Stimulated activated CD4-positive, alpha-beta T cell treated with anti-CD3 and anti-CD28 coated beads, Interleukin-4, amount 100 ng/mL, for 4 hours (primary cell): ENCODE measurements at places on chromosomes 7 and 10.

DNA sequence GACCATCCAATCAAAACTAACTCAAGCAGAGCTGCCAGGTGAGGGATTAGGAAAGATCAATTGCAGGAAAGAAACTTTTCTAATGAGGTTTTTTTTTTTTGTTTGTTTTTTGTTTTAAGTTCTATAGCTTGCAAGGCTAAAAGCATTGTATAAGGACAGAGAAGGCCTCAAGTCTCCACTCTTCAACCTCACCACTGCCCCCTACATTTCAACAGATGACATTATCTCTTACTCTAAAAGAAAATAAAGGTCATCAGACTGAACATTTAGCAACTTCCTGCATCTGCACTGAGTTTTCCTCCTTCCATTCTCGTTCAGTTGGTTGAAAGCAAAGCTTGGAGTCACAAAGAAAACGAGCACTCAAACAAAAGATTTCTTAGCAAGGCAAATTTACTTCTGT lies 45.2 kb upstream of the EXOC4 start:
- DNase-seq, result no peak

- DNase-seq, result no peak
These were observed 176.9 kb downstream of the CHN2 start for GRCh38 chr7:29371472-29371871.

- no peak for DNase-seq
These were observed 294.5 kb downstream of the ADK start for GRCh38 chr10:74445493-74445892.

- DNase-seq, result no peak
These were observed 56.2 kb downstream of the XPNPEP1 start for GRCh38 chr10:109866995-109867635.

GRCh38 chr10:64518456-64518855 lies 997.3 kb downstream of the REEP3 start:
- no peak for DNase-seq

DNA sequence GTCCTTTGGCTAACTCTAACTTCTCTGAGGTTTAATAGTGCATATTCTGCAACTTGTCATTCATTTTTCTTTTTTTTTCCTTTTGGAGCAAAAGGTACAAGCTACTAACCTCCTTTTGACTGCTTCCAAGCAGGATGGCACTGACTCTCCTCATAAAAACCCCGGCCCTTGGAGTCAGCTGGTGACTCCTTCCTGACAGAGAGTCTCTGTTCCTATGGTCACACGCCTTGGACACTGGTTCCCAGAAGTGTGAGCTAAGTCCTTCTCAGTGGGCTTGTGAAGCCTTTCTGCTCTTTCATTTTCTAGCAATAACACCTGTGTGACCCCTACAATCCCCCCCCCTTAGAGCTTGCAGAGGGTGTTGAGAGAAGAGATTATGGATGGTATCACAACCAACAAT lies 21.7 kb downstream of the DOCK4 start:
- DNase-seq, result no peak

GRCh38 chr10:47337310-47337709 lies 10.9 kb upstream of the RBP3 start:
- no peak for DNase-seq

DNA sequence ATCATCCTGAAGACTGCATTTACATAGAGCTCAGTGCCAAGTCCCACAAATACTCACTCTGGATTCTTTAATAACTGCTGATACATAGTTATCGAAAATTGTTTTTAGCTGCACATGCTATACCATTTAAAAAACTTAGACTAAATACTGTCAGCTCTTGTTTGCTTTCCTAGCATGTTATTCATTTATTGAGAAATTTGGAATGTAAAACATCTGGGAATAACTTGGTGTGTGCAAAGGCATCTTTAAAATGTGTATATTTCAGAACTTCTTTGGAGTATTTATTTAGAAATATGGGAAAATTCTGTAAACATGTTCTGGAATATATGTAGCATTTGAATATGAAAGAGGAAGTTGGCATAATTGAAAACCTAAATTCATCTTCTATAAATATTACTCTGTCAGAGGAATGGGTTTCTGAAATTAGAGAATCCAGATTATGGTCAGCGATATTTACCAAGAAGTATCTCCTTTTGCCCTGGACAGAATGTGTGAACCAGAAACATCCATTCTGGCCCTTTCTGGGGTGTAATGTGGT lies 119.7 kb downstream of the ARID5B start:
- DNase-seq, result no peak

- no peak for DNase-seq
These were observed 18.1 kb downstream of the CALN1 start for GRCh38 chr7:72394016-72394415.

- DNase-seq, result no peak
These were observed 7.6 kb upstream of the CD36 start for GRCh38 chr7:80630608-80631405.

GRCh38 chr7:71548746-71549145 lies 416.8 kb downstream of the GALNT17 start:
- DNase-seq, result no peak

DNA sequence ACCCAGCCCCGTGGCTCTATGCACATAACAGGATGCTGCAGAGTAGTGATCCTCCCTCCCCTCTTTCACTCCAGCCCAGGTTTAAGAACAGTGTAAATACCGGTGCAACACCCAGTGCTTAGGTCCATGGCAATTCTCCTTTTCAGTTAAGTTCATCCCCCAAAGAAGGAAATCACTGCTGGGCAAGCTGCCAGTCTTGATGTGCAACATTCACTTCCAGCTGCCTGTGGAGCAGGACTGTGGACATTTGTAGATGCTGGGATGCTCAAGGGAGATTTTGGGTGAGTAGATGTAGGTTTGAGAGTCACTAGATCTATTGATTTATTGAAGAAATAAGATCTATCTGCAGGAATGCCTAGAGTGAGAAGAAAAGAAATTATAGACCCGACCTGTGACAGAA lies 294.3 kb upstream of the KIAA1217 start:
- no peak for DNase-seq

DNA sequence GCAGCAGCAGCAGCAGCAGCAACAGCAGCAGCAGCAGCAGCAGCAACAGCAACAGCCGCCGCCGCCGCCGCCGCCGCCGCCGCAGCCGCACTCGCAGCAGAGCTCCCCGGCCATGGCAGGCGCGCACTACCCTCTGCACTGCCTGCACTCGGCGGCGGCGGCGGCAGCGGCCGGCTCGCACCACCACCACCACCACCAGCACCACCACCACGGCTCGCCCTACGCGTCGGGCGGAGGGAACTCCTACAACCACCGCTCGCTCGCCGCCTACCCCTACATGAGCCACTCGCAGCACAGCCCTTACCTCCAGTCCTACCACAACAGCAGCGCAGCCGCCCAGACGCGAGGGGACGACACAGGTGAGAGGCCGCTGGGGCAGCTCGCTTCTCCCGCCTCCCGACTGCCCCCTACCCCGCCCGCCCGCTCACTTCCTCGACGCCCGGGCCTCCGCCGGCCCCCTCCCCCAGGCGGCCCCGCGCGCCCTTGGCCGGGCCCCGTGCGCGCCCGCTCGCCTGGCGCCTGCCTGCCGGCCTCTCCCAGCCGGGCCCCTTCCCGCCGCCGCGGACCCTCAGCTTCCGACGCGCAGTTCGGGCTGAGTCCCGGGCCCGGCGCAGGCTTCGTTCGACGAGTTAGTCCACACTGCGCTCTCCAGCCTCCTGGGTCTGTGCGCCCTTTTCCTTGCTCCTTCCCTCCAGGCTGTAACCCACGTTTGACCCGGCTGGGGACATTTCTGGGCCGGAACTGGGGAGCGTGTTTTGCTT lies 882 bp downstream of the DLX6 start:
- no peak for DNase-seq

DNA sequence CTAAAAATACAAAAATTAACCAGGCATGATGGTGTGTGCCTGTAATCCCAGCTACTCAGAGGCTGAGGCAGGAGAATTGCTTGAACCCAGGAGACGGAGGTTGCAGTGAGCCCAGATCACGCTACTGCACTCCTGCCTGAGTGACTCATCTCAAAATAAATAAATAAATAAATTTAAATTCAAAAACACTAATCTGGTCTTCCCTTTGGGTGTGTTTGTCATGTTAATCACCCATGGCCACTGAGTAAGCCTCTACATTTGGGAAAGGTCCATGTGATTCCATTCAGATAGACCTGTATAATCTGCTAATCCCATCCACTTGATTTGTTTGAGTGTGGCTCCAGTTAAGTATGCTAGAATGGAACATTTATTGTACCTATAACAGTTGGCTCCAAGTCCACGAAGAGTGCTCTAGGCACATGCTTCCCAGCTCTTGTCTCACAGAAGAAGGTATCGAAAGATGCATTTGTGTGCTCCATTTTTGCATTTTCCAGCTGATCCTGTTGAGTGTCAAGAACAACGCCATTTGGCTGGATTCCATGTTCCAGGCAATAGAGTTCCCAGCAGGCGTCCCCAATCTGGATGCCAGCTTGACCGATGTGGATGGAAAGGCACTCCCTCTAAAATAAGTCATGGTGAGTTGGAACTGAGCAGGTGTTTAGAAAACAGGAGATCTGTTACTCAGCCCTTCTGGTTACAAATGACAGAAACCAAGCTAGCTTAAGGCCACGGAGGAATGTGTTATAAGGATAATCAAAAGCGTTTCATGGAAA lies 4.0 kb downstream of the TUBAL3 start:
- no peak for DNase-seq

- no peak for DNase-seq
These were observed 183.2 kb downstream of the ADK start for GRCh38 chr10:74334221-74334620.

DNA sequence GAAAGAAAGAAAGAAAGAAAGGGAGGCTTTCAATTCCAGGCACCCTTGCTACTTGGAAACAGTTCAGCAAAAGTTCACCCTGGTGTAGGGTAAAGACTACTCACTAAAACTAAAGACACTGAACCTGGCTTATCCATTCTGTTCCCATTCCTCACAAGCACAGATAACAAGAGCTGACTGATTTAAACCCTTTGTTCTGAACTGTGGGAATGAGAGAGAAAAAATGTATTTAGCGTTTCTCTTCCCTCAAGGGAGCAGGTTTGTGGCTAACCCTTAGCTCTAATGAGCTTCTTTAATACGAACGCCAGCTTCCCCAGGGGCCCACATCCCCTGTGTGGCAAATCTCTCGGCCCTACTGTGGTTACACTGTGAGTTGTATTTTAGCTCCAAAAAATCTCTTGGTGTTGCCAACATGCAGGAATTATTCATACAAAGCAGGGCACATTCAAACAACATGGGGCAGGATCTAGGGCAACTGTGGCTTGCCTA lies 23.3 kb downstream of the PRTFDC1 start:
- no peak for DNase-seq

GRCh38 chr10:34337917-34338316 lies 477.2 kb downstream of the PARD3 start:
- no peak for DNase-seq

DNA sequence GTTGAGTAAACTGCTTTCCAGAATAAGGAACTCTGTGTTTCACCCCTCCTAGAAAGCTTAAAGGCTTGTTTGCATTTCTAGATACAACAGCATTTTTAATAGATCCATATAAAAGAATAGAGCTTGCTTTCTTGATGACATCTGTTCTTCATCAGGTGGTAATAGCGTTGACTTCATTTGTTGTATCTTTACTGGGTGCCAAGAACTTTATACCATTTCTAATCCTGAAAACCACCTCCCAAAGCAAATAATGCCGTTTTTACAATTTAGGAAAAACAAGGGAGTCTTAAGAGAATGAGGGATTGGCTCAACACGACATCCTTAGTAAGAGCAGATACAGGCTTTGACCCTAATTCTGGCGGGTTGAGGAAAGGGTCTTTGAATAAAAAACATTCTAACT lies 993.4 kb downstream of the TYW1 start:
- no peak for DNase-seq

DNA sequence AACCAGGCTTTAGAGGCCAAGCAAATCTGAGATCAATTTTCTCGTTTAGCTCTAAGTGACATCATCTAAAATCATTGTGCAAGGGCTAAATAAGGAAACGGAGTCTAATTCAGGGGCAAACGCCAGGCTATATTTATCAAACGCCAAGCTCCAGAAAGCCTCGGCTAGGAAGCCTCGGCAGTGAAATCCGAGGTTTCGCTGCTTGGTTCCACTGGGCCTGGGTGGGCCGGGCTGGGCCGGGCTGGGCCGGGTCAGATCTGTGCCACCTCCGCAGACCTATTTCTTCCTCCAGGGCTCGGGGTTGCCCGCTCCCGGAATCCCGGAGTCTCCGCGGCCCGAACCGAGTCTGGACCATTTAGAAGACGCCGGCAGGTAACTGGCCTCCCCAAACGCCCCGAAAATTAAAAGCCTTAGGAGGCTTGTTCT lies 459 bp upstream of the FEZF1 start:
- no peak for DNase-seq

DNA sequence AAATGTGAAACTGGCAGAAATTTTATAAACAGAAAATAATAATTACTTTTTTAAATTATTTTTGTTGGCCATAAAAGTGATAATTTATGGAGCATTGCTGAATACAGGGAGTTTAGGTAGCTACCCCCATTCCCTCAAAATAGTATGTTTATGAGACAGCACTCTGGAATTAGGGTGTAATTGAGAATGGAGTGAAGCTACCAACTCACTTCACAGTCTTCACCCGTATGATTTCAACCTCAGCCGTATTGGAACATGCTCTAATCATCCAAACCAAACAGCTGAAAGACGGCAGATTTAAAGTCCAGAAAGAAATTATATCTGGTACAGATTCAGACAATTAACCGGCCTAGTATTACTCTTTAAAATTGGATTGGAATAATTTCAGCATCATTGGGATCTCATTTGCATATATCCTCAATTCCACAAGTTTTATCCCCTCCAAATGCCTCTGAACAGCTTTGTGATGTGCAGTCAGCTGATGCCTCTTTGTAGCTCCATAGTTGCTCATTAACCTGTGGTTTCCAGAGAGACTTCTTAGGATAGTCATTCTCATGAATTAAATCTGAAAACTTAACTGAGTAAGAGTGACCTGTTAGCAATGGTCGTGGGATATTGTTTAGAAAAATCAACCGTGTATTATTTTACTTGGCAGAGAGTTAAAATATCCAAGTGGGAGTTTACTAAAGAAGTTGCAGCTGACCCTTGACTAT lies 59.1 kb upstream of the GJD4 start:
- no peak for DNase-seq

DNA sequence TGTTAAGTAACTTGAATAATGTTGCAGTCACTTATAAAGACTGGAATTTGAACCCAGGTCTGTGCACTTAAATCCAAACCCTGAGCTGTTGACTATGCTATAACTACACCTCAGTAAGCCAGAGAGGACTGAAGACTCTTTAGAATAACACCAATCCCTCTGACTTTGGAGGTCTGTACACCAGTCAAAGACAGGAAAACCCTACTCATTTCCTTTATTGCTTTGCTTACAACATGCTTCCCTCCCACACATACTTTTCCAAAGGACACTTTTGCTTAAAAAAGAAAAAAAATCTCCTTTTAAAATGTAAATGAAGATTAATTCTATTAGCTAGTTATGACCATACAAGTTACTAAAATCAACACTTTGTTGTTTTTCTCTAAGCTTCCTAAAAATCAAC lies 184.7 kb upstream of the KCTD7 start:
- DNase-seq, result no peak

- DNase-seq, result no peak
These were observed 53.6 kb downstream of the PIK3AP1 start for GRCh38 chr10:96666741-96667140.

DNA sequence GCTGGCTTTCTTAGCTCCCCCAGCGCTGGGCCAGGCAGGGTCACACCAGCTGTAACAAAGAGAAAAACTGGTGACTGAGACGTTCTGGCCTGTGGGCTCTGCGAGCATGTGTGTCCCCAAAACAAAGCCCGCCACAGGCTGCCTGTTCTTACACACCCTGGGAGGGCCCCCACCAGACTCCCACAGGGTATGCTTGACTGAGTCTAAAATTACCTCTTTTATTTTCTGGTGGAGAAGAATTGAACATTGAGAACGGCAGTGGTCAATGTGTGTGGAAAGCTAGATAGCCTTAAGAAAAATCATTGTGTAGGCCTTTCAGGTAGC lies 808 bp downstream of the C10orf71 start:
- no peak for DNase-seq
